AG08395 (cell line): ENCODE measurements at places on chromosomes 3 and 15.

DNA sequence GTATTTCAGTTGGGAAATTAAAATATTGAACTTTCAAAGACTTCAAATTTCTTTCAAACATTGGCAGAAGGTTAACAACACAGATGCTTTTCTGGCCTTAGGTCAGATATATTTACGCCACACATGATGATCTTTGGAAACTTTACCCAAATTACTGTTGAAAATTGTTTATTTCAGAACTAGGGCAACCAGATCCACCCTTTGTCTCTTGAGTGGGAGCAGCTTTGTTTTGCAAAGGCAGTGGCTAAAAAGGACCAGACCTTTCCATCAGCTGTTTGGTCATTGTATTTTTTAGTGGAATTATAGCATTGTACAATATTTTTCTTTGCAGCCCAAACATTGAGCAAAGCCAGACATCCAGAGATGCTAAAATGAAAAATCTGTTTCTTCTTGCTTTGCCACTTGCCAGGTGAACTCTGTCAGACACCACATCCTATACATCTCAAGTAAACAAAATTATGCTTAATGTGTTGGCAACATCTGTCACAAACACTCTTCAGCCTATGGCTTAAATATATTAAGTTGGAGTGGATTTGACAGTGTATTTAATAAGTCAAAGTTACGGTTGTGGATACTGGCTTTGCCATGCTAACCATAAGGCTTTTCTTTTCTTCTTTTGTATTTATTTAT lies 651.9 kb downstream of the RBMS3 start:
- no peak for DNase-seq

DNA sequence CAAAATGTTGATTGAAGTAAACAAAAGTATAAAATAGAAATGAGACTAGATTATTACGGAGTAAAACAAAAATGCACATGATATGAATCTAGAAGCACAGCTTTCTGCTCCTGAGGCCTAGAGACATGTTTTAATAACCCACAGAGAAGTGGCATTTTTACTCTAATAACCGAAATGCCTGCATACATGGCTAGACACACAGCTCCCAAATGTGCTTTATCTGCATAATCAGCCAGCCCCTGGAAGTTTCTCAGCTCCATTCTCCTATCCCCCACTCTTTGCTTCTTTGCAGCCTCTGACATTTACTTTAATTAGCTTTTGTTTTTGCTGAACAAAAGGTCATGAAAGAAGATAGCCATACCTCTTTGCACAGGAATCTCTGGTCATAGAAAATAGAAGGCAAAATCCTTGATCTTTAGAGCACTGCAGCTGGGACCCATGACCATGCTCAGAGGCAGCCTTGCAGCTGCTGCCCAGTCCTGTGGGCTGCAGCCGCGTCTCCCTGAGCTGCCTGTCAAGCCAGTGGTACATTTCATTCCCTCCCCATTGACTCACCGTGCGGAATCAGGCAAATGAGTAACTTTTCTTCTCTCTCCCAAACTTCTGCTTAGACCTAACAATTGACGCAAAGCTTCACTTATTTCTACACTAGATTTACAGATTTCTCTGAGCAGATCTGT lies at the start of gene VEPH1:
Gene VEPH1 (minus strand): TSS at position 501 of the 680 bp plus-strand sequence. CDS start 8,067 bp downstream, outside the sequence.
- no peak for DNase-seq

DNA sequence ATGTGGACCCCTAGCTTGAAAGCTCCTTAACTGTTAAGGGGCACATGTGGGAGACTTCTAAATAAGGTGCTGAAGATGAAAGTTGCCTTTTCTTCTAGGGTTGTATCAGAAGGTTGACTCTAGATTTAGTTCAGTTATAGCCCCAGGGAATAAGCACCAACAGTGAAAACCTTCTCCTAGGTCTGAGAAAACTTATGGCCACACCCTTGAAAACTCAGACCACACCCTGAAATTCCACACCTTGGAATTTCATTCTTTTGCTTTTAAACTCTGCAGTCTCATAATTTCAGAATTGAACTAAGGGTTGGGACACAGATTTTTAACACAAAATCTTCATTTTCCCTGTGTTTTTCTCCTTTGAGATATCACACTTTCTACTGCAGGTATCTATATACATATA lies 355.8 kb upstream of the IL12A start:
- no peak for DNase-seq

- DNase-seq, result peak; percentile 6
Measured at GRCh38 chr15:64096668-64097384, 1.0 kb downstream of the SNX1 start.

DNA sequence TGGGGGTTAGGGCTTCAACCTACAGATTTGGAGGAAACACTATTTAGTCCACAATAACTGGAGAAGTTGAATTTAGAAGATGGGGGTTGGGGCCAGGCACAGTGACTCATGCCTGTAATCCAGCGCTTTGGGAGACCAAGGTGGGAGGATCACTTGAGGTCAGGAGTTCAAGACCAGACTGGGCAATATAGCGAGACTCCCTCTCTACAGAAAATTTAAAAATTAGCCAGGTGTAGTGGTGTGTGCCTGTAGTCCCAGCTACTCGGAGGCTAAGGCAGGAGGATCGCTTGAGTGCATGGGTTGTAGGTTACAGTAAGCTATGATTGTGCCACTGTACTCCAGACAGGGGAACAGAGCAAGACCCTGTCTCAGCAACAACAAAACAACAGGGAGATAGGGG lies 5.0 kb upstream of the DYNLT2B start:
- no peak for DNase-seq

- no peak for DNase-seq
Measured at GRCh38 chr3:195761567-195762248, 40.9 kb downstream of the MUC20 start.

- DNase-seq, result no peak
Measured at GRCh38 chr3:41198046-41198445, 1.3 kb upstream of the CTNNB1 start.

- DNase-seq, result no peak
Measured at GRCh38 chr15:60428935-60429334, 31.1 kb upstream of the ANXA2 start.

- DNase-seq, result no peak
Measured at GRCh38 chr3:193378706-193379105, at the start of gene ATP13A5. Gene ATP13A5, minus strand, starts transcription at chr3:193378753. Its CDS starts 28 bp downstream, at chr3:193378725.

- peak; percentile 54 for DNase-seq
Measured at GRCh38 chr15:60392601-60392985, 5.2 kb downstream of the ANXA2 start.

DNA sequence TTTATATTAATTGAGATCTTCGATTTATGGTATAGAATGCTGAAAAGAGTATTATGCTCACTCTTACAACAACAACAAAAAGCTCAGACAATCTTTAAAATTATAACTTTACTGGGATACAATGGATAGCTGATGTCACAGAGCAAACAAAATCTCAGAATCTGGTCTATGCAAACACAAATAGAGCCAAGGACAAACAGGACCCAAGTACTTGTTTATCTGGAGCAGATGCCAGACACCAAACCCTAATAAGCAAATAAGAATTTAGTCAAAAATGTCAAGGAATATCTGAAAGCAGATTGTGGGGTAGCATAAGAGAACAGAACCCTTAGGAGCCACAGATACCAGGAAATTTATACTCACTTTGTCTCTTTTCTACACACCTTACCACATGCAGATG lies 302.2 kb downstream of the CGGBP1 start:
- DNase-seq, result no peak

DNA sequence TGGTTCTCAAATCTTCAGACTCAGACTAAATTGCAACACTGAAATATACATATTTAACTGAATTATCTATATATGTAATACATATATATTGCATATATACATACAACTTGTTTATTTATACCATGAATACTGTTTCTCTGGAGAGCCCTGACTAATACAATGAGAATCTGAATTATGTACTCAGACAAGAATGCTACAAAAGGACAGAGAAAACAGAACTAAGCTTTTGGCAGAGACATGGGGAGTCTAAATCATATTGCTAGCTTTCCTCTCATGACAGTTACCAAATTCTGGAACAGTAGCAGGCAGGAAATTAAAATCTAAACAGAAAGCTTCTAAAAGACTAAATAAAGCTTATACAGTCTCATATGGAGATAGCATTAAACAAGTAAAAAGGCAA lies 142.4 kb upstream of the KCNMB2 start:
- peak; percentile 70 for DNase-seq

DNA sequence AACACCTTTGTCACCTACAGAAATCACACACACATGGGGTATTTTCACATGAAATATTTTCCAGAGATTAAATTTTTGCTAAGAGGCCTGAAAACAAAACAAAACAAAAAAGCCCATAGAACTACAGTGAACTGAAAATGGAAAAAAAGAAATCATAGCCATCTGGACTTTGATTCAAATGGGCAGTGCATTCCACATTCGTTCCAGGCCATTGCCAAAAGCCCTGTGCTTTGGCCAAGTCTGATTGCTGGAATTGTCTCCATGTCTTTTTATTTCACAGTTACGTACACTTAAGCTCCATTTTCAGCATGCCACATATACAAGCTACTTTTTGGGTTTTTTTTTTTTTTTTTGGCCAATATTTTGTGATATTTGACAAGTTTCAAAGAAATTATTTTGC lies 47.1 kb downstream of the TFG start:
- DNase-seq, result peak; percentile 62

GRCh38 chr3:72322264-72322976 lies 525.8 kb downstream of the SHQ1 start:
- DNase-seq, result no peak

GRCh38 chr15:78072080-78072892 lies 5.2 kb downstream of the TBC1D2B start:
- DNase-seq, result peak; percentile 59

DNA sequence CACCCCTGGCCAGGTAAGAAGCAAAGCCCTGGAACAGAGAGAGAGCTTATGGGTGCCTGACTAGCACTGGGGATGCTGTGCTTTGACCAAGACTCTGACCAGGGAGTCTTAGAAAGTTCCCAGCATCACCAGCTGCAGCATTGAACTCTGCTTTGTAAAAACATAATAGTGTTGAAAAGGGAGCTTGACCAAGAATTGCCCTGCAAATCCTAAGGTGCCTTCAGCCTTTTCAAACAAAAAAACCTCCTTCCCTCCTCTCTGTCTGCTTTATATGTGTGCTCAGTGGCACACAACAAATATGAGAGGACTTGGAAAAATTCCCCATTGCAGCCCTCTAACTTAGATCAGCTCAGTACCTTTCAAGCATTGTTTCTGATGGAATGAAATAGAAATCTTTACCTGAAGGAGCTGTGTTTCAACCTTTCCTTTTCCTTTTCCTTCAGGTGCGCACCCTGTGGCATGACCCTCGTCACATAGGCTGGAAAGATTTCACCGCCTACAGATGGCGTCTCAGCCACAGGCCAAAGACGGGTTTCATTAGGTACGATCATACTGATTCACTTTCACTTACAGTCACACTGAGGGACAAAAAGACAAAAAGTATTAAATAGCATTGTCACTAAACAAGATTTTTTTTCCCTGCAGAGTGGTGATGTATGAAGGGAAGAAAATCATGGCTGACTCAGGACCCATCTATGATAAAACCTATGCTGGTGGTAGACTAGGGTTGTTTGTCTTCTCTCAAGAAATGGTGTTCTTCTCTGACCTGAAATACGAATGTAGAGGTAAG lies 13.0 kb downstream of the THBS1 start:
- no peak for DNase-seq

GRCh38 chr3:125374501-125374995 lies 577 bp downstream of the ZNF148 start:
- DNase-seq, result peak; percentile 39

DNA sequence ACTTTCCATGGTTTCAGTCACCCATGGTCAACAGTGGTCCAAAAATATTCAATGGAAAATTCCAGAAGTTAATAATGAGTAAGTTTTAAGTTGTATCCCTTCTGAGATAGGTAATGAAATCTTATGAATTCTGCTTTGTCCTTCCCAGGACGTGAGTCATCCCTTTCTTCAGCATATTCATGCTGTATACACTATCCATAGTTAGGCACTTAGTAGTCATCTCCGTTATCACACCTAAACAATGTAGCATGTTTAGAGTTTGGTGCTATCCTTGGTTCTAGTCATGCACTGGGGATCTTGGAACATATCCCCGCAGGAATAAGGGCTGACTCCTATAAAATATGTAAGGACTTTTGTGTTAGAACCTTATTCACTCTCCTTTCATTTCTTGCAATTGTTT lies 153.2 kb downstream of the UNC13C start:
- DNase-seq, result no peak

DNA sequence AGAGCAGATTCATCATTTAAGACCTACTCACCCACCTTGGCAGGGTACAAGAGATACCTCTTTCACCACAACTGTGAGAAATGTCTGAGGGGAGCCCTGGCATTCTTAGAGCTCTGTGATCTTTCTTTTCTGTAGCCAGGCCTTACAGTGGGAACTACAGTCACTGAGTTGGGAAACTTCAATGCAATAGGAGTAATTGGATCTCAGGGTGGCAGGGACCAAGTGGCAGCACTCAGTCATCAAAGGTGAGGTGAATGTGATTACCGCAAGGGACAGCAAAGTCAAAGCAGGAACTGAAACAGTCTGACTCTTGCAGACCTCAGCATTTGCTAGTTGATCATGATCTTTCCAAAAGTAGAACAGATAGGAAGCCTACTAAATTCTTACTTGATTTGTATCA lies 7.2 kb upstream of the MCF2L2 start:
- DNase-seq, result no peak

GRCh38 chr3:13308380-13308801 lies 111.7 kb downstream of the NUP210 start:
- peak; percentile 48 for DNase-seq
